ENCODE measurements at places on chromosomes 4 and X. TPM values are rescaled to one million over a fixed set of nuclear protein-coding genes. Genes with fewer than 3 reads are reported as not detected.
A peak's percentile ranks its signal among the peaks of the same experiment; 100 is the strongest.

The MAGEA8 gene
- total RNA-seq: not detected

DNA sequence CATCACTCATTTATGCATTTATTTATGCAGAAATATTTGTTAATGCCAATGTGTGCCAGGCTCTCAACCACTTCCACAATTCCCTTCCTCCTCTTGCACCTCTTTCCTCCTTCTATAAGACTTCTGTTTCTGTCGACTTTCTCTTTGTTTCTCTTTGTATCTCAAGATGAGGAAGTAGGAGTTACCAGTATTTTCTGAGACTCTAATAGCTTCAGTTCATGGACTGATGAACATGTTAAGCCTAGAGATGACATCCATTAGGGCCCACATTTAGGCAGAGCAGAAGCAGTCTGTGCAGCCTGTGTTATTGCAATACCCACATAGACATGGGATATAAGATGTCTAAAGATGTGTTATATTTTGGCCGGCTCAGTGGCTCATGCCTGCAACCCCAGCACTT lies 241.8 kb upstream of the SMIM31 start:
- no peaks in the 10 kb centered on the region for H3K36me3 ChIP-seq
- no peak for DNase-seq

DNA sequence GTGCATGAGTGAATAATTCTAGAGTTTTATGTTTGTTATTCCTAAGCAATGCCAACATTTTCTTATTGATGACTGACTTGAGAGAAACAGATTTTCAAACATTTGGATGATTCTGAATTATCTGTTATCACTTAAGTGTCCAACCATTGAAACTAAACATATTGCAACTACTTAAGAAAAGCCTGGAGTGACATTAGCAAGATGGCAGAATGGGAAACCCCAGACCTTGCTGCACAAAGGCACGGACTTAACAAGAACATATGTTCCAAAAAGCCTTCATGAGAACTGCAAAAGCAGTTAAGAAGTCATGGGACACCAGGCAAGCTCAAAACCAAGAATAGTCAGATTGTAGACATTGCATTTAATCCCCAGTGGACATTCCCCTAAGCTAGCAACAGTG lies 215.1 kb downstream of the DCHS2 start:
- DNase-seq: no peak
- H3K27ac ChIP-seq: no peak overlapping the region
- H3K36me3 ChIP-seq: no peaks in the 10 kb centered on the region
- no peaks in the 10 kb centered on the region for H3K4me1 ChIP-seq
- no peaks in the 10 kb centered on the region for H3K27me3 ChIP-seq

DNA sequence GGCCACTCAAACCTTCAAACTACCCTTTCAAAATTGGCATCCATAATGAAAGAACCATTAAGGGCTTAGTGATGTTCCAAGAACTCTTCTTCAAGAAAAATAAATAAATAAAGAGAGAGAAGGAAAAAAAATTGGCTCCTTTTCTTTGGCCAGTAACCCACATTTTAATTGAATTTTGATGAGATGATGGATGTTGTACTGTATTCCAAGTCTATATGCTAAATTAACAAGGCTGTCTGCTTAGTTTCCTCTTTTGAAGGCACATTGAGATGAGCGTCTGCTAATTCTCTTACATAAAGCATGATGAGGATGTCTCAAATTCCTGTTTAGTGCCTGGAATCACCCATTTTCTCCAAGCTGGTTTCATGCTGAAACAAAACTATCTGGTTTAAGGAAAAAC lies 33.4 kb downstream of the PHOX2B start:
- H3K4me1 ChIP-seq: no peaks in the 10 kb centered on the region
- no peak overlapping the region for H3K27ac ChIP-seq
- H3K36me3 ChIP-seq: no peaks in the 10 kb centered on the region
- DNase-seq: no peak
- H3K4me3 ChIP-seq: no peak overlapping the region

DNA sequence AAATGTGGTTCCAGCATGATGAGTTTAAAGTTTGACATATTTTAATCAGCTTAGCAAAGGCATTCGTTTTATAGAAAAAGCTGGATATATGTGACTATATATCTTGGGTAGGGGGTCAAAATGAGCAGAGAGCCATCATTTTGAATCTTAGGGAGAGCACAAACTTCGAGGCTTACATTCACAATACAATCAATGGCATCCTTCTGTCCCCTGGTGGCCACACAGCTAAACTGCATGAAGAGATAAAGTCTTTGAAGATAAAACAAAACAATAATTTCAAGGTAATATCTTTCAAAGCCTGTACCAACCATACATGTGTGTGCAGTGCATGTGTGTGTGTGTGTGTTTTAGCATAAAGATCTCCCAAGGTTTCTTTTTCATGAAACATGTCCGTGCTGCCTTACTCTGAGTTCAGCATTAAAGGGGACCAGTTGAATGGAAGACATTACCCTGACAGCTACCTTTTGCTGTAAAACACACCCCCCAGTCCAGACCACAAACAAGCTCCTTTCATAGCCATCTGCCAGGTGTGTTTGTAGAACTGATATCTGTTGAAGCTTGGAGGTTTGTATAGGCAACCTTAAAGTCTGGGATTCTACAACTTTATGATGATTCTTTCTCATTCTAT lies 22.0 kb downstream of the DYNLT3 start:
- no peak overlapping the region for H3K4me3 ChIP-seq
- peak; percentile 13 for DNase-seq
- H3K27ac ChIP-seq: no peak overlapping the region
- no peaks in the 10 kb centered on the region for H3K27me3 ChIP-seq

- no peak overlapping the region for H3K27ac ChIP-seq
- H3K4me1 ChIP-seq: no peaks in the 10 kb centered on the region
- no peak for DNase-seq
- H3K27me3 ChIP-seq: no peaks in the 10 kb centered on the region
- no peaks in the 10 kb centered on the region for H3K36me3 ChIP-seq
These were observed 536.8 kb upstream of the GALNT7 start for GRCh38 chr4:172631832-172632231.

DNA sequence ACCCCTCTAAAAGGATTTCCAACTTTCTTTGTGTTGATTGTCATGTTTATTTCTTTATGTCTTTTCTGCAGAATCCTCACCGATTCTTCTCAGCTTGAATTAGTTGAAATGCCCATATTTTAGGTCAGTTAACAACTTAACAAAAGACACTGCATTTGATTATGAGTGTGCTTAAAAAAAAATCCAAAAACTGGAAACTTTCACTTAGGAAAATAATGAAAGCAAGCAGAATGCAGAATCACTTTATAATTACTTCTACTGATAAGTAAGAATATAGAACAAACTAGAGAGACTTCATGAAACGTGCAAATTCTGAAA lies 111.0 kb upstream of the PTPN13 start:
- no peaks in the 10 kb centered on the region for H3K27me3 ChIP-seq
- no peaks in the 10 kb centered on the region for H3K36me3 ChIP-seq
- H3K27ac ChIP-seq: peak overlapping the region; percentile 12
- DNase-seq: no peak

The CDX4 gene
- total RNA-seq: not detected

GRCh38 chrX:84046403-84046984 lies 141.5 kb downstream of the RPS6KA6 start:
- no peaks in the 10 kb centered on the region for H3K27me3 ChIP-seq
- no peaks in the 10 kb centered on the region for H3K4me1 ChIP-seq
- H3K27ac ChIP-seq: no peak overlapping the region
- no peaks in the 10 kb centered on the region for H3K36me3 ChIP-seq
- no peak overlapping the region for H3K4me3 ChIP-seq

- no peaks in the 10 kb centered on the region for H3K27me3 ChIP-seq
- no peak for DNase-seq
- H3K4me1 ChIP-seq: no peaks in the 10 kb centered on the region
- no peak overlapping the region for H3K27ac ChIP-seq
- H3K4me3 ChIP-seq: no peak overlapping the region
These were observed 213.4 kb downstream of the IL15 start for GRCh38 chr4:141849778-141850177.

GRCh38 chrX:109839694-109840567 lies 106.9 kb upstream of the ACSL4 start:
- no peak for DNase-seq
- H3K4me1 ChIP-seq: no peaks in the 10 kb centered on the region
- no peaks in the 10 kb centered on the region for H3K27me3 ChIP-seq
- H3K27ac ChIP-seq: peak overlapping the region; percentile 42

- no peaks in the 10 kb centered on the region for H3K36me3 ChIP-seq
- H3K4me1 ChIP-seq: no peaks in the 10 kb centered on the region
- H3K27me3 ChIP-seq: no peaks in the 10 kb centered on the region
- DNase-seq: no peak
These were observed 180.7 kb upstream of the GK2 start for GRCh38 chr4:79588679-79589078.

The TLL1 gene
- 9.7 TPM for total RNA-seq

GRCh38 chrX:108064613-108065012 lies 19.7 kb downstream of the VSIG1 start:
- no peak for DNase-seq
- H3K27ac ChIP-seq: no peak overlapping the region
- H3K4me3 ChIP-seq: no peak overlapping the region
- H3K27me3 ChIP-seq: no peaks in the 10 kb centered on the region
- H3K4me1 ChIP-seq: no peaks in the 10 kb centered on the region
- H3K36me3 ChIP-seq: no peaks in the 10 kb centered on the region

GRCh38 chr4:155591738-155592143 lies 74.9 kb upstream of the GUCY1A1 start:
- no peaks in the 10 kb centered on the region for H3K4me1 ChIP-seq
- peak overlapping the region; percentile 47 for H3K27ac ChIP-seq
- H3K27me3 ChIP-seq: no peaks in the 10 kb centered on the region
- DNase-seq: no peak
- no peaks in the 10 kb centered on the region for H3K36me3 ChIP-seq

DNA sequence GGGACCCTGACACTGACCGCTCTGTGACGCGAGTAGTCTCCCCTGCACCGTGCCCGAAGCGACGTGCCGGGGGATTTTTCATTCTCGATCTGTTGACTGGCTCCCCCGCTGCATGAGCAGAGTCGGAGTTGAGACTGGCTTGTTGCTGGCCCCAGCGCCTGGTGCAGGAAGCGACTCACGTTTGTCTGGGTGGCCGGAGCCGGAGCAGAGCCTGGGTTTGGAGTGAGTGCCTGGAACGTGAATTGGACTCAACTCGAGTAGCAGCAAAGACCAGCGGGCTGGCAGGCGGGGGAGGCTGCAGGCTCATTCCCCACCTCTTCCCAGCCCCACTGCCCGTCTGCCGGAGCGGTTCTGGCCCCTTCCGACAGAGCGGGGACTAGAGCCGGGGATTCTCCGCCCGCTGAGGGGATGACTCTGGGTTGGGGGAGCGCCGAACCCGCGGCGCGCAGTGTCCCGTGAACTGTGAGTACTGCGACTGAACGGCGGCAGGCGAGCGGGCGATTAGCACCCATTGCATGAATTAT lies 554 bp downstream of the PCDH7 start:
- H3K27ac ChIP-seq: peak overlapping the region; percentile 86
- DNase-seq: peak; percentile 31
- peak overlapping the region; percentile 62 for H3K4me3 ChIP-seq
- H3K4me1 ChIP-seq: no peaks in the 10 kb centered on the region
- no peaks in the 10 kb centered on the region for H3K36me3 ChIP-seq

- no peaks in the 10 kb centered on the region for H3K4me1 ChIP-seq
- H3K27ac ChIP-seq: no peak overlapping the region
- no peak overlapping the region for H3K4me3 ChIP-seq
These were observed 65.4 kb upstream of the TRPC3 start for GRCh38 chr4:122017296-122017695.

- no peaks in the 10 kb centered on the region for H3K27me3 ChIP-seq
- no peaks in the 10 kb centered on the region for H3K36me3 ChIP-seq
- peak overlapping the region; percentile 53 for H3K27ac ChIP-seq
- peak; percentile 17 for DNase-seq
- H3K4me1 ChIP-seq: no peaks in the 10 kb centered on the region
- H3K4me3 ChIP-seq: no peak overlapping the region
These were observed 27.6 kb upstream of the SRD5A3 start for GRCh38 chr4:55318175-55319129.

- DNase-seq: no peak
- no peak overlapping the region for H3K27ac ChIP-seq
- H3K4me1 ChIP-seq: no peaks in the 10 kb centered on the region
These were observed 16.9 kb downstream of the MFAP3L start for GRCh38 chr4:170009291-170009690.

DNA sequence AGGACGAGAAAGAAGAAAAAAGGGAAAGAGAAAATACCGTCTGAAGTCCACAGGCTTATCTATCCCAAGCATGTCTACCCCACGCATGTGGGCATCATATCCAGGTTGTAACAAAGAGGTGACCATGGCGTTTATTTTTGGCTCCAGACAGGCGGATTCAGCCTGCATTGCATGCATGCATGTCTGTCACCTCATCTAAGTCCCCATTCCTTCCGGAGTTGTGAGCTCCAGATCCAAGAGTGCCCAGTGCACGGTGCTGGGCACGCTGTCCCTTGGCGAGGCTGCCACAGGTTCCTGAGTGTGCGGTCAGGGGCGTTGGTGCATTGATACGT lies 905 bp upstream of the GALNTL6 start:
- DNase-seq: no peak
- H3K4me3 ChIP-seq: no peak overlapping the region
- H3K36me3 ChIP-seq: no peaks in the 10 kb centered on the region
- H3K27ac ChIP-seq: no peak overlapping the region
- no peaks in the 10 kb centered on the region for H3K4me1 ChIP-seq
- peaks cover 11% of the 10 kb centered on the region for H3K27me3 ChIP-seq
